ENCODE measurements at places on chromosomes 3 and 15.

DNA sequence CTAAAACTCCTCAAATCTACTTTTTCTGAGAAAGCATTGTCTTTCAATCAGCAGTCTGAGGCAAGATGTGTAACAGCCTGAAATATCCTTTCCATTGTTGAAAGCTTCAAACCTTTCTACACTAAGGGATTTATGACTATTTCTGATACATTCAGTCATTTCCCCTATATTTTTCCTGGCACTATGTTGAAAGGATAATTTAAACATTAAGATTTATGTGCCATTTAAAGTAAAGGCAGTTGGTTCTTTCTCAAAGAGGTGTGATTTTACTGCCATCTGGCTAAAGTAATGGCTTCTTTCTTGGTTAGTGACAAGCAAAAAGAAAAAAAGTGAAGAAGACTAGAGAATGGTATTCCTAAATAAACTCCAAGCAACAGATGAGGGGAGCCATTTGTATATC is 249.6 kb upstream of the COL8A1 start:
- no peak for DNase-seq

- no peak for DNase-seq
These were observed 202.9 kb upstream of the CTNNB1 start for GRCh38 chr3:40996382-40996781.

- DNase-seq, result no peak
These were observed 76.8 kb upstream of the KLHL25 start for GRCh38 chr15:85871545-85871944.

- DNase-seq, result no peak
These were observed 100.3 kb downstream of the LRRK1 start for GRCh38 chr15:101019366-101019896.

- DNase-seq, result no peak
These were observed 199.7 kb upstream of the ARPP21 start for GRCh38 chr3:35439663-35440062.
